ENCODE measurements at places on chromosomes 11 and 22.

GRCh38 chr11:86117001-86117711, 48.3 kb upstream of the PICALM start:
- no peak for DNase-seq

- DNase-seq = no peak
Observed at GRCh38 chr11:128568166-128568778, 19.1 kb downstream of the ETS1 start.

GRCh38 chr22:28021998-28022660, 103.1 kb upstream of the PITPNB start:
- DNase-seq = no peak

DNA sequence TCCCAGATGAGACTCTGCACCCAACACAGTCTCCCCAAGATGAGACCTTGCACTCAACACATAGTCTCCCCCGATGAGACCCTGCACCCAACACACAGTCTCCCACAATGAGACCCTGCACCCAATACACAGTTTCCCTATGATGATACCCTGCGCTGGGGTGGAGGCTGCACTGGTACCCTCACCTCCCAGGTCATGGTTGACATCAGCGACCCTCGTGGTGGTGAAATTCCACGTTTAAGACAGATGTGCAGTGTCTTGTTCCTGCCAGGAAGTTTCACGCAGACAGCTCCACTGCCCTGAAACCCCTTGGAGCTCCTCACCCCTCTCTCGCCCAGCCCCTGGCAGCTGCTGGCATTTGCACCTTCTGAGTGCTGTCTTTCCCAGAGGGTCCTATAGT, 9.5 kb downstream of the MUC5AC start:
- DNase-seq = no peak

GRCh38 chr11:92267968-92268367, 43.4 kb downstream of the FAT3 start:
- no peak for DNase-seq

GRCh38 chr22:21942407-21943343, 10.0 kb downstream of the PPM1F start:
- no peak for DNase-seq

DNA sequence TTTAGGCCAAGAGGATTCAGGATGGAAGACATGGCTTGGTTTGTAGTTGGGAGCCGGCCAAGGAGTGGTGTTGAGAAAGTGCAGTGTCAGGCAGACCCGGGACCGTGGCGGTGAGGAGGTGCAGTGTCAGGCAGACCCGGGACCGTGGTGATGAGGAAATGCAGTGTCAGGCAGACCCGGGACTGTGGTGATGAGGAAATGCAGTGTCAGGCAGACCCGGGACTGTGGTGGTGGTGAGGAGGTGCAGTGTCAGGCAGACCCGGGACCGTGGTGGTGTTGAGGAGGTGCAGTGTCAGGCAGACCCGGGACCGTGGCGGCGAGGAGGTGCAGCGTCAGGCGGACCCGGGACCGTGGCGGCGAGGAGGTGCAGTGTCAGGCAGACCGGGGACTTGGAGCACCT, 59.7 kb downstream of the LRP5 start:
- DNase-seq = no peak

DNA sequence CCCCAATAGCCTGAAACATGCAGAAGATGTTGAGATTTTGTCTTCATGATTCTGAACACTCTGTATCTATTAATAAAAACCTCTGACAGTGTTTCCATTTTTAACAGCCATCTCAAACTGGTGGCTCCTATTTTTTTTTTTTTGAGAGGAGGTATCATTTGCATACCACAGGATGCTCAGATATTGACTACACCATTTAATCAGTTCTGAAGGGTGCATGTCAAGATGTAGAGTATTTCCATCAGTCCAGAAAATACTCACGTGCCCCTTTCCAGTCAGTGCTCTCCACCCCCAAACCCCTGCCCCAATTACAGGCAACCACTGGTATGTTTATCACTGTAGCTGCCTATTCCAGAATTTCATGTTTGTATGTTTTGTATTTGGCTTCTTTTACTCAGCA, 85.3 kb upstream of the SORL1-AS1 start:
- DNase-seq = no peak

- DNase-seq = no peak
Observed at GRCh38 chr11:32437495-32438345, 2.4 kb upstream of the WT1 start.

GRCh38 chr11:124172599-124172998, 10.5 kb upstream of the OR10D3 start:
- no peak for DNase-seq

GRCh38 chr11:8067929-8068575, 13.0 kb upstream of the TUB start:
- no peak for DNase-seq

DNA sequence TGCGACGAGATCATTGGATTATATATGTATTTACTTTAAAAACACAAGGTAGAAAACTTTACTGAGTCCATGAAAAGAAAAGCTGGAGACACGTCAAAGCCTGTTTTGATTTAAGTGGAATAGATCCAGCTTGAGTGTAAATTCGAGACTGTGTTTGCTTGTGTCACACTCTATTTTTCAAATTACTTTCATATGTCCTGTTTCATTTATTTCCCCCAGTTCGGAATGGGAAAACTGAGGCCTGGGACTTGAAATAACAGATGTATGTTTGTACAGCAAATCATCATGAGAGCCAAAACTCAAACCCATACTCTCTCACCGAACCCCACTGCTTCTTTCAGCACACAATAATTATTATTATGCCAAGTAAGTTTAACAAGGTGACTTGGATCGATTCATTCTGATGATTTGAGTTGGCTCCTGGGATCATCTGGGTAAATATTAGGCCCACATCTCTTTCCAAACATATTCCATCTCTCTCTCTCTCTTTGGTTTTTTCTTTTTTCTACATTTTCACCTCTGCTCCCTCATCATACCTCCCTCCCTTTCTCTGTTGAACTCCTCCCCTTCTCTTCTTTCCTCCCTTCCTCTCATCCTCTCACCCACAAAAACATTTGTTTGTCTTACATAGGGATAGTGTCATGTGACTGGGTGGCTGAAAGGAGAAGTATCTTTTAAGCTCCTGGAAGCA, 21.2 kb downstream of the FZD4 start:
- DNase-seq = no peak

DNA sequence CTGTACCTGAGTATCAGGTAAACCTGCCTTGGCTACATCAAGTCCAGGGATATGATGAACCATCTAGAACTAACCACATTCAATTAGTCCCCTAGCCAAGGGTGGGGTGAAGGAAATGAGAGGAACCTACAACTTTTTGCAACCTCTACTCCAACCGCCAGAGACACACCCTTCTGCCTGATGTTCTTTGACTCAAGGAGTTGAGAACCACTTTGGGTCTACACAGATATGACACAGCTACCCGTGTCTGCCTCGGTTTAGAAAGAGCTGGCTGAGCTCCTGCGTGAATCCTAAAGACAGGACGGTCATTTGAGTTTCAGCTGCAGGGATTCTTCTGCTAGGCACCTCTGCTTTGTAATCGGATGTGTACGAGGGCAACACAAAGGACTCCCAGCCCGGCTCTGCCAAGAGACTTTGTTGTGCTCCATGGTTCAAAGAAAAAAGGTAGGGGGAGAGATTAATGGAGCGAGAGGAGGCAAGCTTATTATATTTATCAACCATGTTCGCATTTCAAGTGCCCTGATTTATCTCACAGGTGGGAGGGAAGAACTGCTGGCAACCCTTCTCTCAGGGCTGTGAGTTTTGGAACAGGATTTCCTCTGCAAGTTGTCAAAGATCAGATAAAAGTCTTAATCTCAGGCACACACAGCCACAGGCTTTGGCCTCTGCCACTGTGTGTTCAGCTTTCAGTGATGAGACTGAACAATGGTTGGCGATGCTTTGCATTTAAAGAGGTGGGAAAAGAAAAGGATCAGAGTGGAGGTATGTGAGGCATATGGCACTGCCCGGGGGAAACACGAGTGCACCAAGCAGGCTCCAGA, 35.1 kb downstream of the FLI1 start:
- no peak for DNase-seq

- DNase-seq = no peak
Observed at GRCh38 chr22:31933816-31934482, 10.4 kb upstream of the YWHAH start.
